ENCODE measurements at places on chromosomes 11 and 22. TPM values are rescaled to one million over a fixed set of nuclear protein-coding genes. Genes with fewer than 3 reads are reported as not detected.

GRCh38 chr22:19180740-19181410 lies 2.3 kb upstream of the SLC25A1 start:
- no peaks in the 10 kb centered on the region for H3K27me3 ChIP-seq
- no peak overlapping the region for H3K4me3 ChIP-seq
- no peak for DNase-seq
- H3K27ac ChIP-seq: no peak overlapping the region
- peaks cover 8% of the 10 kb centered on the region for H3K4me1 ChIP-seq

GRCh38 chr11:10920875-10921274 lies 63.0 kb upstream of the ZBED5 start:
- H3K27ac ChIP-seq: no peak overlapping the region
- H3K36me3 ChIP-seq: no peaks in the 10 kb centered on the region
- H3K4me1 ChIP-seq: peaks cover 10% of the 10 kb centered on the region
- no peak overlapping the region for H3K4me3 ChIP-seq
- peaks cover 6% of the 10 kb centered on the region for H3K27me3 ChIP-seq
- no peak for DNase-seq

- no peak overlapping the region for H3K4me3 ChIP-seq
- no peak for DNase-seq
- no peaks in the 10 kb centered on the region for H3K4me1 ChIP-seq
- peaks cover 3% of the 10 kb centered on the region for H3K27me3 ChIP-seq
- no peak overlapping the region for H3K27ac ChIP-seq
- H3K36me3 ChIP-seq: no peaks in the 10 kb centered on the region
These were observed 51.7 kb upstream of the PAK1 start for GRCh38 chr11:77525455-77526091.

DNA sequence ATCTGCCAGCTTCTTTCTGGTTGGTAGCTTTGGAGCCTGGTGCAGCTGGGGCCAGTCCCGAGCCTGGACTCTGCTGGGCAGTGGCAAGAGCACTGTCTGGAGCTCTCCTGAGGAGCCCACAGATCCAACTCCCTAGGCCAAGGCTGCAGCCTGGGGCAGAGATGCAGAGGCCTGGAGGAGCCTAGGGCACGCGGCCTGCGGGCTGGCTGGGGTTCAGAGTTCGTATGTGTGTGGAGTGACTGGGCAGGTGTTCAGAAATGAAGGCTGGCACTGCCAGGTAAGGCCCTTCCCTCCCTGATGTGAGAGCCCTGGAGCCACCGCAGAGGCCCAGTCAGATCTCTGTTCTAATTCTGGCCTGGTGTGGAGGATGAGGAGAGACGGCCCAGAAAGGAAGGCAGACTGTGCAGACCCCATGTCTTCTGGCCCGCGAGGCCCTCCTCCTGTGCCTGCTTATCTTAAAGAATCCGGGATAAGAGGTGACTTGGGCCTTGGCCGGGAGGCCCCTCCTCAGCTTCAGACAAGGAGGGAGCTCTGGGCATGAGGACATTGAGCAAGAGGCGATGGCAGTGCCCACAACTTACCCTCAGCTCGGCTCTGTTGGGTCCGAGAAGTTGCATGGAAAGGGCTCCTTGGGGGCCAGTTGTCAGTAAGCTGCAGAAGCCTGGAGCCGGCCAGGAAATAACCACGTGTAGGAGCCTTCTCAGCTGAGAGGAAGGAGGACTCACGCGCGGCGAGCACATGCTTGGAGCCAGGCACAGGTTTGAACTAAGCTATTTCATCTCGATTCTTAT lies 62.2 kb upstream of the B3GAT1 start:
- H3K4me3 ChIP-seq: no peak overlapping the region
- DNase-seq: no peak
- no peaks in the 10 kb centered on the region for H3K4me1 ChIP-seq
- no peaks in the 10 kb centered on the region for H3K36me3 ChIP-seq
- H3K27me3 ChIP-seq: peaks cover 9% of the 10 kb centered on the region
- H3K27ac ChIP-seq: no peak overlapping the region

GRCh38 chr11:72235351-72236057 lies 8.5 kb downstream of the PHOX2A start:
- H3K4me1 ChIP-seq: peaks cover 13% of the 10 kb centered on the region
- no peak for DNase-seq
- H3K27me3 ChIP-seq: peaks cover 4% of the 10 kb centered on the region
- no peak overlapping the region for H3K4me3 ChIP-seq
- H3K36me3 ChIP-seq: peaks cover 37% of the 10 kb centered on the region

DNA sequence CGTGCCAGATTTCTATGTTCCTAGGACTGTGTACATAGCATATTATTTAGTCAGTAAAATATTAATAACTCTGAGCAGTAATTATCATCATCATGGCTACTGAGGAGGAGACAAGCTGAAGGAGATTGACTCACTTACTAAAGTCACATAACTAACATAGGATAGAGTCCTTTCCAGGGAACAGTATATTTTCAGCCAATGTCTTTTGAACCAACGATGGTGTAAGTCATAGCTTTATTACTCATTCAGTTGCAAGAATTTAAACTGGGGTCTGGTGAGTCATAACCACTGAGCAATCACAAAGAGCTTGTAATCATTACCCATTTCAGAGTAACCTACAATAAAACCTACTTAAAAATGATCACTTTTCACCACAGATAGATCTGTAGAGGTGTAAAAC lies 1564.8 kb upstream of the TENM4 start:
- no peak overlapping the region for H3K27ac ChIP-seq
- H3K4me3 ChIP-seq: no peak overlapping the region
- no peaks in the 10 kb centered on the region for H3K36me3 ChIP-seq

- H3K36me3 ChIP-seq: no peaks in the 10 kb centered on the region
- no peaks in the 10 kb centered on the region for H3K4me1 ChIP-seq
- H3K4me3 ChIP-seq: no peak within 1 kb of the TSS
- no peak for DNase-seq
These were observed at the start of gene MUC5AC for GRCh38 chr11:1157645-1158591. TSS of gene MUC5AC (plus strand) at chr11:1157953. CDS start at chr11:1158000, 47 bp downstream.

DNA sequence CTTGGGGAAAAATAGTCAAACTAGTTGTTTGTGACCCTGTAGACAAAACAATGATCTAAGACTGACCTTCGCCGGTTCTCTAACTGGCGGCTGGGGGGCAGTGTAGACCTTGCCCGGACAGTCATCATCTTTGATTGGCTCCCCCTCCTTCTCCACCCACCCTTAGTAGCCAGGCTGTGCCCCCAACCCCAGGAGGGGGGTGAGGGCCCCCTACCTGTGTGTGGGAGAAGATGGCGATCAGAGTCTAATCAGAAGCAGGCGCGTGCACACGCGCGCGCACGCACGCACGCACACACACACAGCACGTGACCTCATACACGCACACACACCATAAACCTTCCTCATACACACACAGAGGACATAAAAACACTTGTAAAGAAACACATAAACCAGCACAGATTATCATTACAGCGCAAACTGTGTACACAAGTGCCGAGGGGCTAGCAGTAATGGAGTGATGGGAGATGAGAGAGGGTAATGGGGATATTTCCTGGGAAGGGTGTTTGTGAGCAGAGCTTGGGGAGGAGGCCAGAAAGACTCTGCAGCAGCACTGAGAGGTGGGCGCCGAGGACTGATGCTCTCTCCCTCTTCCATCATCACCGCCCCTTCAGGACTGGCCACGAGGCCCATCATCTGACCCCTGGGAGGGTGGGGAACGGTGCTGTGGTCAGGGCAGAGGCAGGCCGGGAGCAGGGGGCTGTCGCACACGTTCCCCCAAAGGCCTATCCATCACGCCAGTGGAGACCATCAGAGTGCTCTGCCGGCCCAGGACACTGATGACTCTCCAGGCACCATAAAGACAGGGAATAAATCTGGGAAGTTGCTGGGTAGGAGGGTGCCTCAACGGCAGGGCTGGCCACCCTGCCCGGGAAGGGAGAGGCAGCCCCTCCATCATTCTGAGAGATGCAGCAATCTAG lies 12.2 kb downstream of the NECTIN1 start:
- H3K36me3 ChIP-seq: peaks cover under 1% of the 10 kb centered on the region
- no peak overlapping the region for H3K4me3 ChIP-seq
- no peak overlapping the region for H3K27ac ChIP-seq
- H3K4me1 ChIP-seq: no peaks in the 10 kb centered on the region
- peaks cover 3% of the 10 kb centered on the region for H3K27me3 ChIP-seq

DNA sequence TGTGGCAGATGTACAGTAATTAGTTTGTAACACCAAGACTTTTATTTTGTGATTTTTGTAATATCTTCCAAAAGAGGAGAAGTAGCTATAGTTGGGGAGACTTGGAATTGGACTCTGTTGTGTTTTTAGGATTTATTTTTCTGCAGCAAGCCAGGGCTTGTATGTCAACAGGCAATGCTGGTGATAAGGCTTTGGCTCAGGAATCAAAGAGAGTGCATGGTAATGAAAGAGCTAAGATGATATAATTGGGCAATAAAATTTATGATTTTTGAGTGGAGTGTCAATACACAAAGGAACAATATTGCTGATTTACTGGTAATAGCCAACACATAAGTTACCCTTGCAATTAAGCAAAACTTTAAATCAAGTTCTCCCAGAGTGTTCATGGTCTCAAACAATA lies 452.9 kb downstream of the TMEM135 start:
- H3K27me3 ChIP-seq: no peaks in the 10 kb centered on the region
- H3K36me3 ChIP-seq: no peaks in the 10 kb centered on the region
- no peak overlapping the region for H3K4me3 ChIP-seq
- DNase-seq: no peak

DNA sequence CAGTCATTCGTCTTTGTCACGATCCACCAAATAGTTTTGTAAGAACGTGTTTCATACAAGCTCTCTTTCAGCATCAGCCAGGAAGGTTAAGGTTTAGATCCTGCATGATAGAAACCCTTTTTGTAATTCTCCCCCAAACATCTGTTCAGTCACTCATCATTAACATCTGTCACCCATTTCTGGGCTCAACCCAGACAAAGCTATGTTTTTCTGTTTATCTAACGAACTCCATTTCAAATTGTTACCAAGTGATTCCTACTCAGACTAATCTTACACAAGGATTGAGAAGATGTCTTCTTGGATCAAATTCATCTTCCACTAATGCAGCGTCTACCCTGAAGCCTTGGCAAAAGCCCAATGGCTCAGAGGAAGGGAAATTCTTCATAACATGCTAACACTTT lies 58.8 kb downstream of the FZD4 start:
- H3K36me3 ChIP-seq: no peaks in the 10 kb centered on the region
- no peaks in the 10 kb centered on the region for H3K27me3 ChIP-seq
- no peak overlapping the region for H3K4me3 ChIP-seq
- H3K4me1 ChIP-seq: no peaks in the 10 kb centered on the region
- no peak overlapping the region for H3K27ac ChIP-seq

DNA sequence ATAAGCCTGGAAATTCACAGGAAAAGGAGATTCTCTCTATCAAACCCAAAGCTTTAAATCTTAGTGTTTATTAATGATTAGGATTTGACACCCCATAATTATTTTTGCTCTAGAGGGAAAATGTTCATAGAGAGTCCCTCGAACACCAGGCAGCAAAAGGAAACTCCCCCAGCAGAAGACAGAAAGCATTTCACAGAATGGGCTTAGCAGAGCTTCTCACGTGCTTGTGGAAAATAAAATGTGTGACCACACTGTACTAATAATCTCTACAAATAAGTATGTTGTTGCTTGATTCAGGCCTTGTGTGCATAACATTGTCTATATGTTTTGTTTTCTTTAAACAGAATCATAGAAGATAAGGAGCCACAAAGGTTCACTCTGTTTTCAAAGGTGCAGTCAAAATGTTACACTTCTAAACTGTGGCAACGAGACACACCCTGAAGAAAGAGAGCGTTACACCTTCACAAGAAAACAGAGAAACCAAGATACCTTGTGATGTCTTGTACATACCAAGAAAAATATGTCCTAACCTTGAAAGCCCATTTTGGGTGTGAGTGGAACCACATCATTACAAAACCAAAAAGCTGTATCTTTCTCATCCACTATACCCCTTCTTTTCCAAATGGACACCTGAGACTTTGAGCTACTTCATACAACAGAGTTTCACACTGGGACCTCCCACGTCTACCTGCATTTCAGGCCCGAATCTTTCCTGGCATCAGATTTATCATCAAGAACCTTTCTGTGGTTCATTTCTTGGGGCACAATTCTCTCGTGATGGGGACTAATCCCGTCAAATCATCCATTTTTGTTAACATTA lies 282.5 kb downstream of the ETS1 start:
- DNase-seq: peak; percentile 62
- H3K27ac ChIP-seq: peak overlapping the region; percentile 97
- peaks cover 88% of the 10 kb centered on the region for H3K4me1 ChIP-seq
- peaks cover 24% of the 10 kb centered on the region for H3K27me3 ChIP-seq
- peaks cover 2% of the 10 kb centered on the region for H3K36me3 ChIP-seq

DNA sequence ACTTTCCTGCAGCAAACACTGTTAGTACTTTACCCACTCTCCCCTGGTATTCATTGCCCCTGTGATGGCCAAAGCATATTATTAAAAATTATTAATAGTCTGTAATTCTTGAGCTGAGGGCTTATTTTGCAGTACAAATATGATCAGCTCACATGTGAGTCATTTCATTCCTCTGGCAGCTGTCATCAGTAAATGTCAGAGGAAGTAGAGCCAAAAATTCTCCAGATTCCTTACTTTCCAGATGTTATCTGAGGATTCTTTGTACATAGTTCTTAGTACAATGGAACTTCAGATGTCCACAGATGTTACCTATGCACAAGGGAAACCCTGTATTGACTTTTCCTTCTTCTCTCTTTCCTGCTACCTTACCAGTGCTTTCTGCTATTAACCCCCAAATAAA lies 12.5 kb downstream of the OR5B3 start:
- DNase-seq: no peak
- H3K4me1 ChIP-seq: no peaks in the 10 kb centered on the region
- peaks cover 9% of the 10 kb centered on the region for H3K27me3 ChIP-seq
- no peaks in the 10 kb centered on the region for H3K36me3 ChIP-seq
- H3K27ac ChIP-seq: no peak overlapping the region

- no peak overlapping the region for H3K27ac ChIP-seq
- no peak overlapping the region for H3K4me3 ChIP-seq
- peaks cover 2% of the 10 kb centered on the region for H3K27me3 ChIP-seq
- DNase-seq: no peak
- H3K36me3 ChIP-seq: no peaks in the 10 kb centered on the region
These were observed 1375.1 kb upstream of the TENM4 start for GRCh38 chr11:80815752-80816453.

- no peak overlapping the region for H3K4me3 ChIP-seq
- DNase-seq: no peak
- no peaks in the 10 kb centered on the region for H3K36me3 ChIP-seq
- H3K27me3 ChIP-seq: no peaks in the 10 kb centered on the region
- no peak overlapping the region for H3K27ac ChIP-seq
- H3K4me1 ChIP-seq: no peaks in the 10 kb centered on the region
These were observed 24.4 kb downstream of the SYNGR1 start for GRCh38 chr22:39374191-39374590.

DNA sequence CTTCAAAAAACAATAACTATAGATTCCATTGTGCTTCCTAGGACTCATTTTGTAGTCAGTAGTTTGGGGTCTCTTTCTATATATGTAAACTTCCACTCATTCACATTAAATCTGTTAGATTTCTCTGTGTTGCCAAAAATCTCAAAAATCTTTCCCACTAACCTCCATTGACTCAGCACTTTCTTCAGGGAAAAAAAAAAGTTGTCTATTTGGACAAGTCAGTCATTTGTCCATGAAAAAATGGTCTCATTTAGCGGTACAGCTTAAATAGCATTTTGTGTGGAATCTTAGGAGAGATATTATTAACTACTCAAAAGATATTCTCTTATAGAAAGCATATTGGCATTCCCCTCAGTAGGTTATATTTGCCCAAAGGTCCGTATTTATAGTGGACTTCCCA lies 81.9 kb downstream of the PPP2R1B start:
- no peaks in the 10 kb centered on the region for H3K27me3 ChIP-seq
- no peaks in the 10 kb centered on the region for H3K4me1 ChIP-seq
- no peak for DNase-seq

The SIPA1 gene
- polyA plus RNA-seq: 430 TPM

The KRTAP5-1 gene
- polyA plus RNA-seq: not detected

The CHRM4 gene
- 0.31 TPM for polyA plus RNA-seq

The PTGDR2 gene
- 0.49 TPM for polyA plus RNA-seq

The BEST1 gene
- 1.1 TPM for polyA plus RNA-seq

The CST6 gene
- polyA plus RNA-seq: not detected

The SF3B2 gene
- polyA plus RNA-seq: 141 TPM

The CRACR2B gene
- 0.74 TPM for polyA plus RNA-seq

The RAG2 gene
- not detected for polyA plus RNA-seq

The DKK3 gene
- 0.76 TPM for polyA plus RNA-seq

Measured in immature natural killer cell (primary cell).